ENCODE measurements at places on chromosomes 3 and 15. TPM values are rescaled to one million over a fixed set of nuclear protein-coding genes. Genes with fewer than 3 reads are reported as not detected.

The CCR9 gene
- 0.94 TPM for total RNA-seq

The SLC26A6 gene
- total RNA-seq: 8.4 TPM

The MEGF11 gene
- total RNA-seq: not detected

The C3orf22 gene
- not detected for total RNA-seq
